Midbrain (tissue), 1 donor: ENCODE measurements at places on chromosomes 7 and 10.
A peak's percentile ranks its signal among the peaks of the same experiment; 100 is the strongest.

- DNase-seq, result no peak
Observed at GRCh38 chr7:2123360-2123759, 109.4 kb downstream of the MAD1L1 start.

GRCh38 chr7:101788517-101788916 lies 28.9 kb upstream of the CUX1 start:
- no peak for DNase-seq

GRCh38 chr7:44216019-44216418 lies 15.2 kb downstream of the YKT6 start:
- no peak for DNase-seq

GRCh38 chr7:26910221-26910620 lies 45.8 kb upstream of the SKAP2 start:
- no peak for DNase-seq

DNA sequence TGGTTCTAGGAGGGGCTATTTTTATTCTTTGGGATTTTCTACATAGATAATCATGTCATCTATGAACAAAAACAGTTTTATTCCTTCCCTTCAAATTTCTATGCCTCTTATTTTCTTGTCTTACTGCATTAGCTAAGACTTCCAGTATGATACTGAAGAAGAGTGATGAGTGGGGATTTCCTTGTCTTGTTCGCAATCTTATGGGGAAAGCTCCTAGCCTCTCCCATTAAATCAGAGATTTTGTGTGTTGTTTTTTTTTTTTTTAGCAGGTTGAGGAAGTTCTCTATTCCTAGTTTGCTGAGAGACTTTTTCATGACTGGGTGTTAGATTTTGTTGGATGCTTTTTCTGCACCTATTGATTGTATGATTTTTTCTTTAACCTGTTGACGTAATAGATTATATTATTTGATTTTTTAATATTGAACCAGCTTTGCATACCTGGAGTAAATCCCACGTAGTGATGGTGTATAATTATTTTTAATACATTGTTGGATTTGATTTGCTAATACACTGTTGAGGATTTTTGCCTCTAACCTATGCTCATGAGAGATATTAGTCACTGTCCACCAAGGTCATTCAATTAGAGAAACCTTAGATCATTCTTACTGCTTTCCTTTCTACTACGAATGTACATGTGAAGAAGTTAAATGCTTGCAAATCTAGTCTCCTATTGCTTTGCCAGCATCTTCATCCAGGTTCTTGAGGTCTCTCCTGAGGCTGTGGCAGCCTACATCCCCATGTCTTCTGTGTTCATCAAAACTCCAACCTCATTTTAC lies 6.5 kb downstream of the ATP5F1C start:
- no peak for DNase-seq

DNA sequence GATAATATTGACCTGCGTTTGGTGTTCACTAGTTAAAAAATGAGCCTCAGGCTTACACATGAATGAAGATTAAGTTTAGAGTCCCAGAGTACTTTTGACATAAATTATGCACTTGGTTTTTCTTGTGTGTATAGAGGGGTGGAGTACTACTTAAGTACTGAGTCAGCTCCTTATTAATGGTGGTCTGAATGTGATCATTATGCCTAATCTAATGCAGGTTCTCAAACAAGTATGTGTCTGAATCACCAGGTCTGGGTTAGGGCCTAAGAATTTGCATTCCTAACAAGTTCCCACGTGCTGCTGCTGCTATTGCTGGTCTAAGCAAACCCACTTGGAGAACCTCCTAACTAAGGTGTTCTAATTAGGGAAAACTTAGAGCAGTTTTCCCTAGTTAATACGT lies 30.7 kb upstream of the STOX1 start:
- DNase-seq, result no peak

- no peak for DNase-seq
Observed at GRCh38 chr10:70550459-70550858, 52.1 kb downstream of the PRF1 start.

GRCh38 chr10:67849331-67850011 lies 11.5 kb upstream of the DNAJC12 start:
- DNase-seq, result peak; percentile 95

DNA sequence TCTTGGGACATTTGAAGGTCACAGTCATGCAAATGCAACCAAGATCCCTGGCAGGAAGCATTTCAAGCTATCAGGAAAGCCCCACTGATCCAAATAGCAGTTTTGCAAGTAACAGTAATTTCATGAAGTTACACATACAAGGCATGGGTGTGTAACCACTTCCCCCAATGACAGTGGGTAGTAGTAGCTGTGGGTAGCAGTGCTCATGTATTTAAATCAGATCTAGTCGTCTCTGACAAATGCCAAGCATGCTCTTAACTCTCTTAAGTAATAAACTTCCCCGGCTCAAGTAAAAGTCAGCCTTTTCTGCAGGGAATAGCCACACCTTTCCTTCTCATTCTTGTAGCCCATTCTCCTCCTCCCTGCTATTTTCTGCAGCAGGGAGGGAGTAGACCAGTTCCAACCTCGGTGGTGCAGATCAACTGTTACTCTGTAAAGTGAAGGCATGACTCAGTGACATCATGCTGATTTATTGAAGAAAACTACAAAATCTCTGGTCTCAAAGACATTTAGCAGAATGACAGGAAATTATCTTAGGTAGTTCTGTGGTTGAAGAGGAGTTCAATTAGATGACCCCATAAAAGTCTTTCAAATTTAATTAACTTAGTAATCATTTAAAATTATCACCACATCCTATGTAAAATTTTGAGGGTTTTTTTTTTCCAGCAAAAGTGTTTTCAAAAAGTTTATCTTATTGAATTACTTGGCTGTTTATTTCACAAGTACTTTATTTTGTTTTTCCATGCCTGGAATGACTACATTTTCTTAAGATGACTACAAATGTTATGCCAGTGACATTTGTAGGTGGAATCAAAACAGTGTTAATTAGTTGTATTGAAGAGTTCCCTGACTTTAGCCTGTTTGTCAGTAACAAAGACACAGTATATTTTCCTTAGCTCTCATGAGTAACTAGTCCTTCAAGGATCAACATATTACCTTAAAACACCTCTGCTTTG lies 568.3 kb downstream of the INHBA start:
- DNase-seq, result no peak

GRCh38 chr7:151271699-151272355 lies 23.3 kb upstream of the SMARCD3 start:
- DNase-seq, result peak; percentile 27

DNA sequence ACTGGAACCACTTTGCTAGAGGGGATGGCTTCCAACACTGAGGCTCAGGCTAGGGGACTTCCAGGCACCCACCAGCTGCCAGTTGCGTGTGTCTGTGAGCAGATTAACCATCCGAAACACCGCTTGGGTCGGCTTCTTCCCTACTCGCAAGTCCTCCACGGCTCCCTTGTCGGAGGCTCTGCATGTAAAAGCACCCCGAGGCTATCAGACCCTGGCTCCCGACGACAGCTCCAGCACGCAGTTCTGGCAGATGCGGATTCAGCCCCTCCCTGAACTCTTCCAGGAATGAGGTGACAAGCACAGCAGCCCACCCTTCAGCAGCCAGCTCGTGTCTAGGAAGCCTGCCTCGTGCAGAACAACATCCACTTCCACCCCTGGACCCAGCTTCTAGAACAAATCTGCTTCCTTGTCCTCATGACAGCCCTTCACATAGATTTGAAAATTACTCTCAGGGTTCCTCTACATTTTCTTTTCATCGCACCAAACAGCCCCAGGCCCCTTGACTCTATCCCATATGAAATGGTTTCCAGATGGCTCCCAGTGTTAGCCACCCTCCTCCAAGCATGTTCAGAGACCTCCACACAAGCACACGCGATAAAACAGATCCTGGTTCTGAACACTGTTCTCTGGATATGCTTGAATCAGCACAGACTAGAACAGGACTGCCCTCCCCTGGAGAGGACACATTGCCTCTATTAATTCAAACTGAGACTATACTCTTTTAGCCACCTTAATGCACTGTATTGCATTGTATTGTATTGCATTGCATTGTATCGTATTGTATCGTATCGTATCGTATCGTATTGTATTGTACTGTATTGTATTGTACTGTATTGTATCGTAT lies 44.6 kb downstream of the SLIT1 start:
- DNase-seq, result no peak

GRCh38 chr10:4016214-4016740 lies 231.3 kb upstream of the KLF6 start:
- DNase-seq, result no peak

DNA sequence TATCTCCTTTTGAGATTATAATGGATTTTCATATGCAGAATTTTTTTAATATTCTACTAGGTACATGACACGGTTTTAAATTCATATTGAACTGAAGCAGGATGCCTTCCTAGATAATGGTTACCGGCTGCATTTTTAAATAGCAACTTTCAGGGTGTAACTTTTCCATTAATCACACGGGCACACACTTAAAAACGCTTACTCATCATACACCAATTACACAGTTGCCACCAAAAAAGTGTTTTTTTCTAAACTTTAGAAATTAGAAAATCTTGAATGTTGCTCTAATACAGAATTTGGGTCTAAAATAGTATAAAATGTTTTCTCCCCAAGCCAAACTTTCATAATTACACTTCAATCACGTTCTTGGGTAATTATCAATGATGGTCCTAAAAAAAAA lies 149.1 kb upstream of the RNF32 start:
- DNase-seq, result no peak

- no peak for DNase-seq
Observed at GRCh38 chr7:115471891-115472290, 550.0 kb downstream of the MDFIC start.

GRCh38 chr7:5602734-5603133 lies 178.7 kb downstream of the RNF216 start:
- no peak for DNase-seq

- no peak for DNase-seq
Observed at GRCh38 chr7:16939161-16939560, 57.4 kb upstream of the AGR3 start.

DNA sequence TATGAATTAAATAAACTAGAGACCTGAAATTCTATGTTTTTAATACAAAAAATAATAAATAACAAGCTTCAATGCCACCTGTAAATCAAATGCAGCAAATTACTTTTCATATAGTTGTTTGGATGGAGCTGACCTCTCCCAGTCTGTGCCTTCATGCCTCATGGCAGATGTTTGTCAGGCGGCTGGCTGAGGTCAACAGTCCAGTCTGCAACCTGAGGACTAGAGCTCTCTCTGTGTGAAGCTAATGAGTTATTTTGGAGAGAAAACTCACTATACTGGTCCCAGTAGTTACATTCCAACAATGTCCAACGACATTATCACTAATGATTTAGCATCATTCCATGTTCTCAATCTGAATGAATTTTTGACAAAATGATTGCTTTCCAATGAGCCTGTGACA lies 746.2 kb upstream of the POM121L12 start:
- DNase-seq, result no peak

DNA sequence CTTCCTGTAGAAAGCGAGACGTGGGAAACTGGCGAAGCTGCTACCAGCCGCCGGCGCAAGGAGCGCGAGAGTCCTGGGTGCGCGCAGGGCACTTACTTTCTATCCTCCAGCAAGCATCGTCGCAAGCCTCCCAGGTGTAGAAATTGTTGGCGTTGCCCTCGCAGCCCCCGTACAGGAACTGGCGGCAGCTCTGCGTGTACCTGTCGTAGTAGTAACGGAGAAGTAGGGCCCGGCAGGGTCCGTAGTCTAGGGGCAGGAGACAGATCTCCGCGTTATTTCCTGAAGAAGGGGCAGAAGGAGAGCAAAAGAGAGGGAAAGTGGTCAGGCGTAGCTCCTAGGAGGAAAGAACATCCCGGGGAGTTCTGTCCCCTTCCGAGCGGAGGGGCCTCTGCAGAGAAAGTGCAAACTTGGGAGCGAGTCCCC lies 501 bp downstream of the TFPI2 start:
- no peak for DNase-seq

DNA sequence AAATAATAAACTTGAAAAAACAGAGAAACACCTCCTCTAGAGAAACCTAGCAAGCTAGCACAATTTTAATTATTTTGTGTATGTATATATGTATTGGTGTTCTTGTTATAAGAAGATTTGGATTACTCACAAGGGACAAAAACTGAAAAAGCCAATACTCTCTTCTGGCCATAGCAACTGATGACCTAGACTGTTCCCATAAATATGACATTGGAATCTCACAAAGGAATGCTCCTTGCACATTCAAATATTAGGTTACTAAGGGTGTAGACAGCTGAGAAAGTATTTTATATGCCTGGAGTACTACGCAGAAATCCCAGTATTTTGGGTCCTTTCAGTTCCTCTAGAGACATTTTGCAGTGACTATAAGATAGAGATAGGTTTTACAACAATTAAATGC lies 279.4 kb downstream of the FZD1 start:
- DNase-seq, result no peak

- no peak for DNase-seq
Observed at GRCh38 chr7:46847126-46847525, 734.8 kb downstream of the TNS3 start.

GRCh38 chr7:47408675-47409074 lies 173.2 kb downstream of the TNS3 start:
- DNase-seq, result no peak

- peak; percentile 6 for DNase-seq
Observed at GRCh38 chr7:143385891-143386781, 5.0 kb downstream of the ZYX start.

- DNase-seq, result peak; percentile 7
Observed at GRCh38 chr10:131933016-131933695, 32.3 kb downstream of the PPP2R2D start.

DNA sequence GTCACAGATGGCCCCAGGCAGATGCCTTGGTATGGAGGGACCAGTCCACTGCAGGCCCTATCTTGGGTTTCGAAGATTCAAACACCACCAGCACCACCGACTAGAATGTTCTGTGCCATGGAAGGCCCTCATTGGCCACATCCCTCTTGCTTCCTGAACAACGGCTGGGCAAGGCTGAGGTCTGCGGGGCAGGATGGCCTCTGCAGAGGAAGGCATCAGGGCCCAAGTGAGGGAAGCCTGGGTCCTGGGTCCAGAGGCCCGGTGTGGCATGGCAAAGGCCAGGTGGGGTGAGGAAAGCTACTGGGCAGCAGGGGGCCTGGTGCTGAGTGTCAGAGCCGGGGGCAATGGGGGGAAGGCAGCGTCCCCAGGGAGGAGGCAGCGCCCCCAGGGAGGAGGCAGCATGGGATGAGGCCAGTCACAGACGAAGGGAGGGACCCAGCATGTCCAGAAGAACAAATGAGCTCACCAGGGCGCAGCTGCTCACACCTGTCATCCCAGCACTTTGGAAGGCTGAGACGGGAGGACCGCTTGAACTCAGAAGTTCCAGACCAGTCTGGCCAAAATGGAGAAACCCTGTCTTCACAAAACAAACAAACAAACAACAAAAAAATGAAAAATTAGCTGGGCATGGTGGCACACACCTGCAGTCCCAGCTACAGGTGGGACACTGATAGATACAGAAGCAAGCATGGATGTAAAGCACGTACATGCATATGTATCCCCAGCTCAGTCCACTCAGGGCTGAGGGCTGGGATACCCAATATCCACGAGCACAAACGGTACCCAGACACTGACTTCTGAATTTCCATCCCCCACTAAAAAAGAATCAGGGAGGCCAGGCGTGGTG lies 64.4 kb downstream of the PROSER2 start:
- DNase-seq, result no peak

DNA sequence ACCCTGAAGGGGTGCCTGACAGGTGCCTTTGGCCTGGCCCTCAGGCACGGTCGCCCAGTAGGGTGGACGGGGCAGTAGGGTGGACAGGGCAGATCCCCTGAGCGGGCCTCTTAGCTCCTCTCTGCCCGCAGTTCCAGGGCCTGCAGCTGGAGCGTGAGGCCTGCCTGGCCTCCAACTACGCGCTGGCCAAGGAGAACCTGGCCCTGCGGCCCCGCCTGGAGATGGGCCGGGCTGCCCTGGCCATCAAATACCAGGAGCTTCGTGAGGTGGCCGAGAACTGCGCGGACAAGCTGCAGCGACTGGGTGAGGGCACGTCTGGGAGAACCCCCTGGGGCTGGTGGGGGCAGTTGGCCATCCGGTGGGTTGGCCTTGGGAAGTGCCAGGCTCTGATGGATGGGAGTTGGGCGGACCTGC lies 1.7 kb downstream of the VPS37D start:
- no peak for DNase-seq
